Activated CD8-positive, alpha-beta memory T cell treated with anti-CD3 and anti-CD28 coated beads, Interleukin-2, amount 10 ng/mL, durations not matched to agents 7 days and 5 days (primary cell): ENCODE measurements at places on chromosomes 12 and 14. TPM values are rescaled to one million over a fixed set of nuclear protein-coding genes. Genes with fewer than 3 reads are reported as not detected.
A peak's percentile ranks its signal among the peaks of the same experiment; 100 is the strongest.

GRCh38 chr14:36659822-36660735, 1.6 kb upstream of the PAX9 start:
- DNase-seq: no peak
- H3K4me3 ChIP-seq: no peak overlapping the region
- peaks cover 12% of the 10 kb centered on the region for H3K36me3 ChIP-seq
- H3K27me3 ChIP-seq: peaks cover 100% of the 10 kb centered on the region
- H3K27ac ChIP-seq: no peak overlapping the region

DNA sequence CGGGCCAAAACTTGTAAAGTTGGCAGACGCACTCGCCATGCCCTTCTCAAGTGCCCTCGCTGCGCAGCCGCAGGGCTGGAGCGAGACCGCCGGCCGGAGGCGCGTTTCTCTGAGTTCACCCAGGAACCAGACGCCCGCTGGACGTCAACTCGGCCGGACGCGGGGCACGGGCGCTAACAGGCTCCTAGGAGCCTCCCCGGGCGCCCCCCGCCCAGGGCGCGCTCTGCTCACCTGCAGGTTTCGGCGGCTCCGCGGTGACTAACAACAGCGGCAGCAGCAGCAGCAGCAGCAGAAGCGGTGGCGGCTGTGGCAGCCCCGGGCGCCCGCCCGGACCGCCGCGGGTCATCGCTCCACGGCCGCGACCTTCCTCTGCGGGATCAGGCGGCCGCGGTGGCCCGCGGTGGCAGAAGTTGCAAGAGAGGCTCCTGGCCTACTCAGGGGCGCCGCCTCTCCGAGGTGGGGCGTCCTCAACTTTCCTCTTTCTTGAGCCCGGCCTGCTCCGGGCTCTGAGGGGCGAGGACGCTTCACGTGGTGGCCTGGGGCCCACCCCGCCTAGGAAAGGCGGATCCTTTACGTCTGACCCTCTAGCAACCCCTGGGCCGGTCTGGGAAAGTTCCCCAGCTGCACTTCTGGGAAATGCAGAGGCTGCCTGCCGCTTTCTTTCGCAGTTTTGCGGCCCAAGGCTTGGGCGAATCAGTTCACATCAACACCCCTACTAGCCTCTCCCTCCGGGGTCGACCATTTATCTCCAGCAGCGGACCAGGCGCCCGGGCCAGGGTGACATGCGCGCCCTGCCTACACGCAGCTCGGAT, at the start of gene PLBD1:
PLBD1 (minus strand) TSS at position 533 of the 812 bp plus-strand sequence; CDS start at position 346, 187 bp downstream.
- no peak for DNase-seq
- H3K4me3 ChIP-seq: no peak within 1 kb of the TSS
- H3K27me3 ChIP-seq: peaks cover 47% of the 10 kb centered on the region
- no peaks in the 10 kb centered on the region for H3K36me3 ChIP-seq

GRCh38 chr14:22598896-22599244, 770 bp downstream of the ABHD4 start:
- H3K4me1 ChIP-seq: peaks cover 29% of the 10 kb centered on the region
- H3K27me3 ChIP-seq: peaks cover 3% of the 10 kb centered on the region
- H3K4me3 ChIP-seq: peak overlapping the region; percentile 92
- H3K36me3 ChIP-seq: peaks cover 16% of the 10 kb centered on the region

GRCh38 chr12:88225776-88226175, 83.7 kb downstream of the TMTC3 start:
- no peaks in the 10 kb centered on the region for H3K27me3 ChIP-seq
- H3K36me3 ChIP-seq: peaks cover 7% of the 10 kb centered on the region
- H3K4me3 ChIP-seq: no peak overlapping the region
- no peak overlapping the region for H3K27ac ChIP-seq
- no peak for DNase-seq

GRCh38 chr12:124842073-124842749, 21.5 kb downstream of the SCARB1 start:
- no peak for DNase-seq
- no peak overlapping the region for H3K27ac ChIP-seq
- no peak overlapping the region for H3K4me3 ChIP-seq

DNA sequence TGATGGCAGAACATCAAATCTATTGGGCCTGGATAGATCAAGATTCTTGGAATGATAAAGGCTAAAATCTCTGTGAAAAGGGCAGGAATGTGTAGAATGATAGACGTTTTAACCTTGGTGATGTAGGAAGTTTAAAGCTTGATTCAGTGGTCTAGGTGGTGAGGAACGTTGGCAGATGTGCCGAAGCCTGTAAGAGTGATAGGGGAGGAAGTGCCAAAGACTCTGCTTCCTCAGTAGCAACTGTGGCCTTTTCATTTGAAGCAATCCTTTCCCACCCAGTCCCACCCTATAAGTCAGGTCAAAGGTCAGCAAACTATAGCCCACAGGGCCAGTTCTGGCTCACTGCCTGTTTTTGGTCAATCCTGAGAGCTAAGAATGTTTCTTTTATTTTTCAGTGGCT, 62.2 kb downstream of the MBIP start:
- H3K4me3 ChIP-seq: no peak overlapping the region
- no peaks in the 10 kb centered on the region for H3K4me1 ChIP-seq
- no peak for DNase-seq
- H3K36me3 ChIP-seq: no peaks in the 10 kb centered on the region
- H3K27me3 ChIP-seq: peaks cover 29% of the 10 kb centered on the region

- H3K27me3 ChIP-seq: no peaks in the 10 kb centered on the region
- H3K36me3 ChIP-seq: peaks cover 57% of the 10 kb centered on the region
- H3K4me1 ChIP-seq: peaks cover 16% of the 10 kb centered on the region
- no peak for DNase-seq
Measured at GRCh38 chr12:11164384-11164783, 6.6 kb upstream of the SMIM10L1 start.

- H3K27ac ChIP-seq: no peak overlapping the region
- no peaks in the 10 kb centered on the region for H3K4me1 ChIP-seq
- H3K36me3 ChIP-seq: peaks cover 1% of the 10 kb centered on the region
- H3K4me3 ChIP-seq: no peak overlapping the region
Measured at GRCh38 chr12:117552971-117553370, 191.5 kb upstream of the NOS1 start.

GRCh38 chr14:75547552-75548250, 25.4 kb downstream of the BATF start:
- H3K36me3 ChIP-seq: peaks cover 42% of the 10 kb centered on the region
- no peak overlapping the region for H3K27ac ChIP-seq
- DNase-seq: no peak

DNA sequence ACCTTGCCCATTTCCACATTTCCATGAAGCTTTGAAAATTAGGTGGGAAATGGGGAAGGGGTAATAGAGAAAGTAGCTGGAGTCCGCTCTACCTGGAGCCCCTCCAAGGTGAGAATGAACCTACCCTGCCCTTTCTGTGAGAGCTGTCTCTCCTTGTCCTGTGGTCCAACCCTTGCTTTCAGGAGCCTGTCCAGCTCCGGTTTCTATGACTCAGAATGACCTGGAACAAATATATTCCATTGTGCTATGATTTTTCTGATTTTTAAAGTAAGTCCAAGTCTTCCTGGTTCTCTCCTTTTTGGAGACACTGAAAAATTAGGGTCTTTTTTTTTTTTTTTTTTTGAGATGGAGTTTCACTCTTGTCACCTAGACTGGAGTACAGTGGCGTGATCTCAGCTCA, 89.1 kb upstream of the VASH1 start:
- DNase-seq: no peak
- H3K4me3 ChIP-seq: no peak overlapping the region
- peaks cover 19% of the 10 kb centered on the region for H3K27me3 ChIP-seq
- H3K27ac ChIP-seq: no peak overlapping the region
- no peaks in the 10 kb centered on the region for H3K36me3 ChIP-seq

DNA sequence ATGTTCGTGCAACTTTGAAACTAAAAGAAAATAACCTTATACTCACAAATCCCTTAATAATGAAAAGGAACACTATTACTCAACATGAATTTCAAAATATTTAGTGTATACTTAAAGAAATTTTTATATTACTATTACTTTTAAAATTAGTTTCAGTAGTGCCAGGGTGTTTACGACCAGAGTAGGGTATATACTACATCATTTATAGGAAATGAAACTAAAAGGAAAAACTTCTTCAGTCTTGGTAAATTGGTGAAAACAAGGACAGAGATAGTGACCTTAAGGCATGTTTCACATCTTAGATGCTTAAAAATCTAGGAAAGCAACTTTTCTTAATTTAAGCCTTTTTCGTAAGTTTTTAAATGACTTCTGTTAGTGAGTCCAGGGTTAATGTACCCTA, 4.5 kb downstream of the USP15 start:
- DNase-seq: no peak
- peak overlapping the region; percentile 97 for H3K27ac ChIP-seq
- H3K36me3 ChIP-seq: peaks cover 44% of the 10 kb centered on the region
- peak overlapping the region; percentile 91 for H3K4me3 ChIP-seq
- H3K27me3 ChIP-seq: no peaks in the 10 kb centered on the region

DNA sequence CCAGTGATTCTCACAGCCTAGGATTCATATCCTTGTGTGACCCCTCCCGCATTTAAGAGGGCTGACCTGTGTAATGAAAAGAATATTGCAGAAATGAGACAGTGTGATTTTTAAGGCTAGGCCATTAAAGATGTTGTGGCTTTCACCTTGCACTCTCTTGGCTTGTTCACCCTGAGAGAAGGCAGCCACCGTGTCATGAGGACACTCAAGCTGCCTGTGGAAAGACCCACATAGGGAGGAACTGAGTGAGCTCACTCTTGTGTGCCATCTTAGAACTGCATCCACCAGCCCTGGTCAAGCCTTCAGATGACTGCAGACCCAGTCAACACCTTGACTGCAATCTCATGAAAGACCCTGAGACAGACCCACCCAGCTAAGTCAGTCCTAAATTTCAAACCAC, 46.3 kb upstream of the TMPO start:
- peaks cover 34% of the 10 kb centered on the region for H3K4me1 ChIP-seq
- H3K27me3 ChIP-seq: no peaks in the 10 kb centered on the region
- no peak overlapping the region for H3K4me3 ChIP-seq
- H3K36me3 ChIP-seq: no peaks in the 10 kb centered on the region

HSPB8 gene
- total RNA-seq: not detected

INHBE gene
- not detected for total RNA-seq

HVCN1 gene
- total RNA-seq: 19.9 TPM

SYNE2 gene
- 69.3 TPM for total RNA-seq

HRK gene
- not detected for total RNA-seq
